Effector CD8-positive, alpha-beta T cell (primary cell): ENCODE measurements at places on chromosomes 2 and 18.

GRCh38 chr2:222319586-222320435 is 21.0 kb upstream of the PAX3 start:
- DNase-seq: no peak

DNA sequence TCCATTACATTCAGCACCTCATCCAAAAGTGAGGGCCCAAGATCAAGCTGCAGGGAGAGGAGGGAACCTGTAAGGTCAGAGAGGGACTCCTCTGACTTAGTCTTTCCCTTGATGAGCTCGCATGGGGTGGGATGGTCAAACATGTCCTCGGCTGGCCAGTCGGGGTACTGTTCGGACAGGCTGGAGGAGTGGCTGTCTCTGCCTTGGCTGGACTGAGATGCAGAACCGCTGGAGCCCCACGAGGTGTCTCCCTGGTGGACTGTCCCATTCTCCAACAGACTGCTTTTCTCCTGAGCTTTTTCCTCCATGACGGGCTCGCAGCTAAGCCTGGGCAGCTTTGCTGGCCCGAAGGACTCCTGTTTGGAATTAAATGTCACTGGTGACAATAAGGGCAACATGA is 25.6 kb downstream of the CDC42EP3 start:
- no peak for DNase-seq

GRCh38 chr2:167293943-167294775 is 405.9 kb downstream of the XIRP2 start:
- DNase-seq: no peak

DNA sequence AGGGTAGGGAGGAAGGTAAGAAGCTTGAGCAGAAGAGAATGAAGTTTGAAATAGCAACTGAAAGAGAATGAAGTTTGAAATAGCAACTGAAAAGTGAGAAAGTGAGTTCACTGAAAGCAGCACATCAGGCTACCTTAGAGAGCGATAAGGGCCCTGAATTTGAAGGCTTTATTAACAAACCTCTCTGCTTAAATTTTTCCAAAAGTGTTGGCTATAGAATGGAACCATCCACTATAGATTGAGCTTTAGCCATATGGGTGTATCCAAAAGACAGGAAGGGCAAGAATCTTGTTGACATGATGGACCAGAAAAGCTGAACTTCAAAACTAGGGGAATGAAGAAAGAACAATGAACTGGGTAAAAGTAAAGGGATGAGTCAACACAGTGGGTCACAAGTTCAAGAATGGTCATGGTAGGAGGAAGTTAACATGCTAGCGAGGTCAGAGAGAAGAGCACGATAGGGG is 122.5 kb downstream of the ASXL3 start:
- no peak for DNase-seq

GRCh38 chr2:143891879-143892308 is 628.0 kb downstream of the ZEB2 start:
- no peak for DNase-seq

GRCh38 chr18:23668731-23669130 is 6.0 kb upstream of the ANKRD29 start:
- DNase-seq: no peak

DNA sequence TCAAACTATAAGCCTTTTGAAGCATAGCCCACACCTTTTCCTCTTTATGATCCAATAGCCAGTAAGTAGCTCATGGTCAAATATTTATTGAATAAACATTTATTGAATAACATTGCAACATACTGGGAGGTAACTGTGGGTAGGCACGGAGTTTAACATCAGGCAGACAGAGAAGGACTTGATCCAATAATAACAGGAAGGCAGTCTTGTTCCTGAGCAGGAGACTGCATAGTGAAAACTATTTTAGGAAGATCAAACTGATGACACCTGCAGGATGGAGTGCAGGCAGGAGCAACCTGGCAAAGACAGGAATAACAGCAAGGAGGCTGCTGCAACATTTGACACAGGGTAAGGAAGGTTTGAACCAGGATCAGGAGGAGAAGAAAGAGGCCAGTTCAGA is 3.1 kb upstream of the DCTN1 start:
- no peak for DNase-seq

DNA sequence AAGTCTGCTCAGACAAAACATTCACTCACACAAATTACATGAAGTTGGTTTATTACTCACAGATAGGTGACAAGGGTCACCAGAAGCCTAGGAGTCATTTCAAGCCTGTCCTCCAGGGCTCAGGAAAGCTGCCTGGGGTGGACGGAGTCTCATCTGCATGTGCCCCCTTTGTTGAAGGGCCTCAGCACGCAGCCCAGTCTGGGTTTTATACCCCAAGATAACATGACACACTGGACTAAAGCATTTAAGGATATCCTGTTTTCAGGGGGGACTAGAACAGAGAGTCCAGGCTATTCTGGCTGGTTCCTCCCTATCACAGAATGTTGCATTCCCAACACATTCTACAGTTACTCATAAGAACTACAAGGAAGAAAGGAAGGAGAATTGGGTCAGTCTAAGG is 164.7 kb downstream of the MREG start:
- no peak for DNase-seq

DNA sequence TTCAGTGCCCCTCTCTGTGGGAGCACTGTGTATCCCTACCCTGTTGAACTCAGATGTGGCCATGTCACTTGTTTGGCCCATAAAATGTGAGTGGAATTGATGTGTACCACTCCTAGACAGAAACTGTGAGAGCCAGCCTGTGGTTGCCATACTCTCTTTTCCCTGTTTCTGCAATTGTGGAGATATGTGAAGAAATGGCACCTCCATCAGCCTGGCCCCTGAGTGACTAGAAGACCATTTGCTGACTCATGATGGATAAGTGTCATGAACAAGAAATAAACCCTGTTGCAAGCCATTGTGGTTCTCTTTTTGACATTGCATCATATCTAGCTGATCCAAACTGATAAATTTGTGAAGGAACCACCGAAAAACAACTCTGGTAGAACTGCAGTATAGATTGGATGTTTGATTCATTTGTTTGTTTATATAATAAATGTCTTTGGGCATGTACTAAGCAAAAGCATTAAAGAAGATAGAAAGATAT is 214.5 kb upstream of the FBXO11 start:
- DNase-seq: no peak

DNA sequence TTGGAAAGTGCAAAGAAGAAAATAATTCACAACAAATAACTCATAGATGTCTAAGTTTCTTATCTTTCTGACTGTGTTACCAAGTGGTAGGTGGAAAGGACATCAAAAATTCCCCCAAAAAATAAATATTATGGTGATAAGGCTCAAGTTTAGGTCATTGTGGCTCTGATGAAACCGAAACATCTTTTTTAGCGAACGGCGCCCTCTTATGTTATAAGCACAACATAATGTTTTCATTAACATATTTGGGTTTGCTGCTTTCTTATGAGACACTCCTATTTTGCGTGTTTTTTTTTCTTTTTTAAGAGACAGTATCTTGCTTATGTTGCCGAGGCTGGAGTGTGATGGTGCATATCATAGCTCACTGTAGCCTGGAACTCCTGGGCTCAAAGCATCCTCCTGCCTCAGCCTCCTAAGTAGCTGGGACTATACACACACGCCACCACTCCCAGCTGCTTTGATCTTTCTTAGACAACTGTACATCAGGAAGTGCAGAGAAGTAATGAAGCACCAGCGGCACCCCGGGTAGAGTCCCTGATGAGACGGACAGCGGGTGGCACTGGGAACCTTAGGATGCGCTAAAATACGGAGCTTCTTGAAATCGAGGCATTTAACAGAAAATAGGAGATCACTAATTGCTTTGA is 38.5 kb upstream of the SLC35G4 start:
- DNase-seq: no peak

- DNase-seq: no peak
Observed at GRCh38 chr2:12835733-12836132, 119.0 kb downstream of the TRIB2 start.

DNA sequence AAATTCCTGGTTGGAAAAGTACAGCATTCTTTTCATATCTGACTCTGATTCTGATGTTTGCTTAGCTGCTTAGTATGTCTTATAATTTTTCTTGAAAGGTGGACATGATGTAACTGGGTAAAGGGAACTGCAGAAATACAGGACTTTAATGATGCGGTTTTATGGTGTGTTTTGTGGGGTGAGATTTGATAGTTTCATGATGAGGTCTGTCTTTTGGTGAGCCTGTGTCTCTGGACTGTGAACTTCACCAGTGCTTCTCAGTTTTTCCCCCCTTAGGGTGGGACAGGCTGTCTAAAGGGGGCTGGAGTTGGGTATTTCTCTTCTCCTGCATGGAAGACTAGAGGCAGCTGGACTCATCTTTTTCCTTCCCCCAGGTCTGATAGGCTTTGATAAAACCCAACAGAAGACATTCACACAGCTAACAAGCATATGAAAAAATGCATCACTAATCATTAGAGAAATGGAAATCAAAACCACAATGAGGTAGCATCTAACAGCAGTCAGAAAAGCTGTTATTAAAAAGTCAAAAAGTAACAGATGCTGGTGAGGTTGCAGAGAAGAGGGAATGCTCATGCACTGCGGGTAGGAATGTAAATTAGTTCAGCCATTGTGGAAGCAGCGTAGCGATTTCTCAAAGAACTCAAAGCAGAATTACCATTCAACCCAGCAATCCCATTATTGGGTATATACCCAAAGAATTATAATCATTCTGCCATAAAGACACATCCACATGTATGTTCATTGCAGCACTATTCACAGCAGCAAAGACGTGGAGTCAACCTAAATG is 77.6 kb downstream of the EPC2 start:
- DNase-seq: no peak

DNA sequence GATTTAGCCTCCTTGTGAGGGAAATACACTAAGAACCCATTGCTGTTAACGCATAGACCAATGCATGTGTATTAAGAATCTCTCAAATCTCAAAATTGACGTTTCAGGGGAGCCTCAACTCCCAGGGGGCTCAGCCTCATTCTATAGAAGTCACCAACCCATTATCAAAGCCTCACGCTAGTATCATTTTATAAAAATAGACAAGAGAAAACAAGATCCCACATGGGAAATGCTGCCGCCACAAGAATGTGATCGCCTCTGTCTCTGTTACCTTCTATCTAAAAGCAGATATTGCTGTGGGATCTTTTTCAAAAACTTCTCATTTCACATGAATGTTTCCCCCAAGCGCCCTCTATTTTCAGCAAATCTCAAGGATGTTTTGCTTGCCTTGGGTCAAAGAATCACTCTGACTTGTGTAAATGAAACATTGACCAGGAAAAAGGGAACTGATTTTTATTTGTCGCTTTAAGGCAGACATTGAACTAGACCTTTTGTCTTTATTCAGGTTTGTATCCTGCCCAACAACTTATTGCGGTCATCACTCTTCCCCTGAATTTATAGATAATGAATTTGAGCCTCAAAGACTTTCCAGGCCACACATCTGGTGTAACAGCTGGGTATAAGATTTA is 679.0 kb upstream of the ID2 start:
- DNase-seq: no peak

DNA sequence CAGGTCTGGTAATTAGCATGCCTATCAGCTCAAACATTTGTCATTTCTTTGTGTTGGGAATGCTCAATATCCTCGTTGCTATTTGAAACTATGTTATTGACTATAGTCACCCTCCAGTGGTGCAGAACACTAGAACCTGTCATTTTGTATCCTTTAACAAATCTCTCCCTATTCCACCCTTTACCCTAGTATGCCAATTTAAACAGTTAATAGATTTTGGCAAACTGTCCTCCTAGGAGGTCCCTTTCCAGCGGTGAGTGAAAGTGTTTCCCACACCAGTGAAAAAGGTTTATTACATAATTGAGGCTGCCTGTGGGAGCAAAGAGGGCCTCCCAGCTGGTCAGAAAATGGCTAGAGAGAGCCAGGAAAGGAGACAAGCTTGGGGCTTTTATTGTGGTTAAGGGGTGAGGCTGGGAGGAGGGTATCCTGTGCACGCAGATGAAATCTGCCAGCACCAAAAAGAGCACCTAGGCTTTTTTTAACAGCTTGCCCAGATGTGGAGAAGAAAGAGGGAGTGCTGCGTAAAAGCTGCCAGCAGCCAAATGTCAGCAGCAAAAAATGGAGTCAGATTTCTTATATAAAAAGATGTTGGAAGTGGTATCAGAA is 1.8 kb upstream of the DRC1 start:
- no peak for DNase-seq

DNA sequence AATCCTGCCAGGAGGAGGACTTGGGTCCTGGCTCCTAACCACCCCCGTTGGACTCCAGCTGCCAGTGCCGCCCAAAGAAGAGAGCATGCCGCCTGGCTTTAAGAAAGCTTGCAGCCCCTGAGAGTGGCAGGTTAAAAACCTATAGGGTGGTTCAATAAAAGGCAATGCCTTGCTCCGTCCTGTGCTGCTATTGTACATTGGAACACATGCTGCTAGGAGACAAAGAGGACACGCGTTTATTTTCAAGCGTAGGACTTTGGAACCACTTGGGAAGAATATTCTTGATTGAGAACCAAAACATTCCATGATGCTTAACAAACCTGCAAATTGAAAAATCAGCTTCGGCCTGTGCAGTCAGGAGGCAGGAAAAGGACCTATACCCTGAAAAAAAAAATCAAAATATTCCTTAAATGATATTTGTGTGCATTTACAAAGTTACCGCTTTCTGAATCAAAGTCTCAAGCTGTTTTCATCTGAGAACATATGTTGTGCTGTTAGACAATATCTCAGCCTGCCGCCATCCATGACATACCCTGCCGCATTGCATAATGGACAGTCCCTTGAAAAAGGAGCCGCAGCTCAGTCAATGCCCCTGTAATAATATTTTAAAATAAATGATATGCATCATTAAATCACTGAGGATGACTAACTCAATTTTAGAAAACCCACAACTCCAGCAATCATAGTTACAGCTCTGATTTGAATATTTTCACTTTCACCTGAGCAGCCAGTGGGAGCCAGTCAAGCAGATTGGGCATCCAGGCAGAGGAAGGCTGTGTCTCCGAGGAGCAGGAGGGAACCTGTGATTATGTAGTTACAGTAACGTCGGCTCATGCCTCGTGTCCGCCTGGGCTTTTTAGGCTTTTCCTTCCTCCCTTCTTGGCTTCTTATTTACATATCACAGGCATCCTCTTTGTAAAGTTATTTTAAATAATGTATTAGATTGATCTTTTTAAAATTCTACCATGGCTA is 805.6 kb upstream of the FANCL start:
- no peak for DNase-seq

GRCh38 chr18:13382954-13383827 is 164.6 kb downstream of the LDLRAD4 start:
- DNase-seq: no peak

- no peak for DNase-seq
Observed at GRCh38 chr2:5685225-5685624, 7.0 kb upstream of the SOX11 start.

DNA sequence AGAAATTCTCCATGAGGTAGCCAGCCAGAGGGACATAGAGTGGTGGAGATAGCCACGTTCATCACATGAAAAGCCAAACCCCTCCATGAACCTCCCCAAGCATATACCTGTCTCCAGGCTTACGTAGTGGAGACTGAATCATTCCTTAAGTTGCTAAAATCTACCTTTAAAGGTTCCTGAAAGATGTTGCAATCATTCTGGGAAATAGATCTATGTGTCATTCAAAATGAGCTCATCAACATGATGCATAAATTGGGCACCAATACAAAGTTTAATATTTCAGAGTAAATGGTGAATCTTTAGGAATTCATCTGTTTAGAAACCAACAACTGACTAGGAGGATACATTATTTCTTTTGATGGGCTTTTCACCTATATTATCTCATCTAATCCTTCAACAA is 362.6 kb upstream of the ID2 start:
- no peak for DNase-seq
